Renal cortical epithelial cell (primary cell): ENCODE measurements at places on chromosomes 3 and 15. TPM values are rescaled to one million over a fixed set of nuclear protein-coding genes. Genes with fewer than 3 reads are reported as not detected.

GRCh38 chr3:29240248-29240647, 40.6 kb upstream of the RBMS3 start:
- peak; percentile 76 for DNase-seq

DNA sequence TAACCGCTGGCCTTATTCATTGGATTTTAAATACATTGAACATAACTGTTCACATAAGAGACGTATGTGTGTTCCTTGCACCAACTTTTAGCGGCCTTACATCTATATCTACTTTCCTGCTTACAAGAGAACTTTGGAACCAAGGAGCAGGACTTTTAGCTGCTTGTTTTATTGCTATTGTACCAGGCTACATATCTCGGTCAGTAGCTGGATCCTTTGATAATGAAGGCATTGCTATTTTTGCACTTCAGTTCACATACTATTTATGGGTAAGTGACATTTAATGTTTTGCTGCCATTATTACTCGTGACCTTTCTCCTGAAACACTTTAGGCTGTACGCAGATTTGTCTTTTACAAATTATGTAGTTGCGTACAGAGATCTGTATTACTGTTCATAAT, 47.1 kb downstream of the STT3B start:
- DNase-seq = no peak

GRCh38 chr15:32763295-32763694, 45.5 kb downstream of the GREM1 start:
- no peak for DNase-seq

DNA sequence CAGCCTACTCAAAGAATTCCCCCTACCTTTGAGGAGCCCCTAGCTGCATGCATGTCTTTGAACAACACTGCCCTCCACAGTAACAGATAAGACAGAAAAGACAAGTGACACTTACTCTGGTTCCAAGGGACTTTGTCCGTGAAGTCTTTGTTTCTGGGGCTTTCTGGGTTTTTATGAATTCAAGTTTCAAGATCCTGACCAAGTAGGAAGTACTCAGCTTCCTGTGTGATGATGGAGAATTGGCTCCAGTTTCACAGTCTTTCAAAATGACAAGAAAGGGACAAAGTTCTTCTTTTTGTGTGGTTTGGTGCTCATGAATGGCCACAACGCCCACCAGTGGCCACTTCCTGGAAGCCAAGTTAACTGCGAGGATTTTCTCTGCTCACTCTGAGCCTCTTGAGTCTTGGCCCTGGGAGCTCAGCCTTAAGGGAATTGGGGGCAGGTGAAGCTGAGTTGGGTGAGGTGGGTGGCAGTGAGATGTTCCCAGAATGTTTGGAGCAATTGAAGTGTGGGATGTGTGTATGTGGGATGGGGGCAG, at the start of gene CCR1:
Gene CCR1 (minus strand): TSS at position 147 of the 538 bp plus-strand sequence. CDS start 4,000 bp downstream, outside the sequence.
- peak; percentile 71 for DNase-seq

DNA sequence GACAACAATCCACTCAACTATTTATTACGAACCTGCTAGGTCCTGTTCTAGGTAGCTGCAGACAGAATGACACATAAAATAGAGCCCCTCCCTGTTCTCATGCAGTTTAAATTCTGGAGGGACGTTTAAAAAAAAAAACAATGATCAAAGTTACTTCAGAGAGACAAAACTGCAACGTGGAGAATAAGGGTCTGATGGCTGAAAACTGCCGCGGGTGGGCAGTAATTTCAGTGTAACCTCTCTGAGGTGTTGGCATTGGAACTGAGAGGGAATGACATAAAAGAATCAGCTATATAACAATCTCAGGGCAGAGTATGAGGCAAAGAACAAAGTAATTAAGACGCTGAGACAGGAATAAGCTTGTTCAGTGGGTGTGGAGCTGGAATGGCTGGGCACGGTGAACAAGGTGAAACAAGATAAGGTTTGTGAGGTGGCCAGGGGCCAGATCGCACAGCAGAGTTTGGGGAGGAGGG, 19.5 kb downstream of the TBL1XR1 start:
- no peak for DNase-seq

- no peak for DNase-seq
Observed at GRCh38 chr3:100400419-100400779, 490 bp downstream of the TOMM70 start.

GRCh38 chr3:159800434-159801155, 188.0 kb upstream of the IL12A start:
- no peak for DNase-seq

- no peak for DNase-seq
Observed at GRCh38 chr3:5165698-5166097, 21.8 kb upstream of the EDEM1 start.

DNA sequence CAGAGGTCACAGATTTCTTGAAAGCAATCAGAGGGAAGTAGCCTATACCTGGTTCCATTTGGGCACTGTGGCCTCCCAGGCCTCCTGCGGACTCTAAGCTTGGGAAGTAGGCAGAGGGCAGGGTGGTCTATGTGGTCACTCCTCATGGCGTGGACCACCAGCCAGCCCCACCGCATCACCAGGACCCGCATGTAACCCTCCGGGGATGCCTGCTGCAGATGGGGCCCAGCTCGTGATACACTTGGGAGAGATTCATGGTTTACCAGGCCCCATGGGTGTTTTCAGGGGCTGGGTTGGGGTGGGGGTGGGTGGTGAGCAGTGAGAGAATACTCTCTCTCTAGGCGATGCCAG, 123.7 kb downstream of the ASB7 start:
- DNase-seq = no peak

- DNase-seq = no peak
Observed at GRCh38 chr3:197417441-197417840, 119.0 kb upstream of the DLG1 start.

DNA sequence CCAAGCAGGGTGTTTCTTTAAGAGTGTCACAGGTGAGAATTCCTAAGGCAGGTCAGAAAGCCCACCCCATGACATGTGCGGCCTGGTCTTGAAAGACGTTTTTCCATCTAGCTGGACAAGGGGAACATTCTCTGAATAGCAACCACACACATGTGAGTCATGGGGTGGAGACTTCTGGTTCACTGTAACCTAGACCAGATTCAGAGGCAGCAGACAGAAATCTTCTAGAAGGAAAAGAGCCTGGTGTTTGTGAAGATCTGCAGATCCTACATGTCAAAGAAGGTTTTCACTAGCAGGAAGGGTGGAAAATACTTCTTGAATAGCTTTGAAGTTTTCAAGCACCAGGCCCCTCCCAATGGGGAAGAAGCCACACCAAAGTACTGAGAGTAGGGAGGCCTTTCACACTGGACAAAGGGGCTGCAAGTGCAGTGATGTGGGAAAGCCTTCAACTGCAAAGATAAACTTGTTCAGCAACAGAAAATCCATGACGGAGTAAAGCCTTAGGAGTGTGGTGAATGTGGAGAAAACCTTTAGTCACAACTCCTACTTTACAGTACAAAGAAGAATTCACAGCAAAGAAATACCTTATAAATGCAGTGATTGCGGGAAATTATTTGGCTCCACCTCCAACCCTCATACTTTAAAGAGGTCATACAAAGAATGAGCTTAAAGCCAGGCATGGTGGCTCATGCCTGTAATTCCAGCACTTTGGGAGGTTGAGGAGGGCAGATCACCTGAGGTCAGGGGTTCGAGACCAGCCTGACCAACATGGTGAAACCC, 17.6 kb downstream of the ADAM10 start:
- peak; percentile 94 for DNase-seq

DNA sequence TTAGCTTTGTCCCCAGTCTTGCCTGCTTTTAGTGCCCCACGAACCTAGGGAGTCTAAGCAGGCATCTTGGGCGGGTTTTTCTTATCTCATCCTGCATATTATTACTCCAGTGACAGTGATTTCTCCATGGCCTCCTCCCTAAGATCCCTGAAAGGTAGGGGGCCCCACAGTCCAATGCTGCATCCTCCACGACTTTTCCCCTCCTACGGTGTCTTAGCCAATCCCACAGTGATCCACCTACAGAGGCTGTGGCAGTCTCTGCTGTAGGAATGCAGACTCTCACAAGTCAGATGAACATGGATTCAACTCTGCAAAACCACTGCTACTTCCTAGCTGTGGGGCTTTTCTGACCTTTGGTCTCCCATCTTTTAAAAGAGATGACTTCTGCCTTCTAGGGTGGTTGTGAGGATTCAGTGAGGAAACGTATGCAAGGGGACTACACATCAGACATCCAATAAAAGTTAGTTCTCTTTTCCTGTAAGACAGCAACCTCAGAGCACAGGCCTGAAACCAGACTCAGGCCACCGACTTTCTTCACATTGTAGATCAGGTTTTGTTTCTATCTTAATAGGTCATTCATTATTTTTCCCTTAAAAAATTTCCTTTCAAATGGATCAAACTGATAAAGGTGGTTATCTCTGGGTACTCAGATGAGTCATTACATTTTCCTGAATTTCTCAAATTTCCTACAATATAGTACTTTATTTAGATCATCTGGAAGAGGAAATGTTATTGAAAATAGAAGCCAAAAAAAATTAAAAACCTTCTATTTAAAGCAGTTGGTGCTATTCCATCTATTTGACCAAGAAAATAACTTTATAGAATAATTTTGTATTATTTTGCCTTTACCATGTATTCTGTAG, 23.2 kb downstream of the ILDR1 start:
- DNase-seq = no peak

DNA sequence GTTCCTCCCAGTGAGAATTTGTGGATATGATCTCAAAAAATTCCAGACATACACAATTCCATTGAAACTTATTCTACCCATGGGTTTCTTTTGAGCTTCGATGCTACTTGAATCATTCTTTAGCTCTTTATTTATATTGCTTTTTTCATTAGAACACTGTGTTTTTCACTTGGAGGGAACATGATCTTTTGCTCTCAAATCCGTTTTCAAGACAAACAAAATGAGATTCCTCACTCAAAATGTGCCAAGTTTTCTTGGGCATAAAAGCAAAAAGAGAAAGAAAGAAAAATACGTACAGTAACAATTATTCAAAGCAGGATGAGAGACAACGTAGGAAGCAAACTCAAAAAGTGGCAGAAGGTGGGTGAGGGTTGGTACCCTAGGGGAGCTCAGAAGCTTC, 118.8 kb upstream of the PDZRN3 start:
- no peak for DNase-seq

DNA sequence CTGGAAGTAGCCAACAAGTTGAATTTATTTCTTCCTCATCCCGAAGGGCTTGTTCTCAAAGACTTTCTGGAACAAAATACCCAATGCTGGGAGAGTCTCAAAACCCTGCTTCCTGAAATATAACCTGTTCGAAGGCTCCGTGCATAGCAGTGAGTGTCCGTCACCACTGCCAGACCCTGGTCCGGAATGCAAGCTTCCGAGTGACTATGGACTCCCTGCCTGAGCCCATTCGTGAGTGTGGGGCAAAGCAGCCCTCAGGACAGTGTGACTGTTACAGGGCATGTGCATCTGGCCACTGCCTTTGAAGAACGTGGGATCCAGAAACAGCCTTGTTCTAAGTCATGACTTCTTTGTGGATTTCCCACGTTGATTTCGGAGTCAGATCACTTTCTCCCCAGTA, 214.5 kb upstream of the IGF1R start:
- no peak for DNase-seq

DNA sequence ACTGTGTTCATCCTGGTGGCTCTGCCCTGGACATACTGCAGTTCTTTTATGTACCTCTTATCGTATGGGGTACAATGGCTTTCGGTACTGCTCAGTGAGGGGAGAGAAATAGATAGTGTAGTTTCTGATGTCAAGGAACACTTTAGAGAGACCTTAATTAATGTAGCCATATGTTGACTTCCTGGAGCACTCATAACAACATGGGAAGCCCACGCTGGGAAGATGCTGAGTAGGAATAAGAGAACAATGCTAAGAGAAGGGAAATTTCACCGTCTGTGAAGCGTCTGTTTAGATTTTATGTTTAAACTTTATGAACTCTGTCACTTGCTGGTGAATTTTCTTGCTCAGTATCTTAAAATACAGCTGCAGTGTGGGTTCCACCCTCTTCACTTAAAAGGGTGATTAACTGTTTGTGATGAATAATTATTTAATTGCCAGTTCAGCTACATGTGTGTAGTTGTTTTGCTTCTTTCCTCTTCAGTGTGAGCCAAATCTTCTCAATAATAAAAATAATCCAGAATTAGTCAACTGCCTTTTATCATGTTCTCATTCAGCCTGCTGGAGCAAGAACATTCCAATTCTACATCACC, 373.1 kb upstream of the TPRG1 start:
- DNase-seq = no peak

DNA sequence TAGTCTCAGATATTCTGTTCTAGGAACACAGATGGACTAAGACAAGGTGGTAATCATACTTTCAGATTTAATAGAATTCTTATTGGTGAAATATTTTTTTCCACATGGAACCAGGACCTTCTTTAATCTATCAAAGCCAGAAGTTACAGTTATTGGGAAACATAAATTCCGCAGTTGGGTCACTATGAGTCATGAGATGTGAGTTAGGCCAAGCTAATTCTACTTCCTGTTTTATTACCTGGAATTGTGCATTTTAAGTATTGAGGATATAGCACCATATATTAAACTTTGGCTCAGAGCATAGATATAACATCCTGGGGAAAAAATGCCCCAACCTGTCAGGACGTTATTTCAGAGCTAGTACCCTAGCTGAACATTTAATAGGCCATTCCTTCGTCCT, 96.4 kb upstream of the P3H2 start:
- peak; percentile 72 for DNase-seq

DNA sequence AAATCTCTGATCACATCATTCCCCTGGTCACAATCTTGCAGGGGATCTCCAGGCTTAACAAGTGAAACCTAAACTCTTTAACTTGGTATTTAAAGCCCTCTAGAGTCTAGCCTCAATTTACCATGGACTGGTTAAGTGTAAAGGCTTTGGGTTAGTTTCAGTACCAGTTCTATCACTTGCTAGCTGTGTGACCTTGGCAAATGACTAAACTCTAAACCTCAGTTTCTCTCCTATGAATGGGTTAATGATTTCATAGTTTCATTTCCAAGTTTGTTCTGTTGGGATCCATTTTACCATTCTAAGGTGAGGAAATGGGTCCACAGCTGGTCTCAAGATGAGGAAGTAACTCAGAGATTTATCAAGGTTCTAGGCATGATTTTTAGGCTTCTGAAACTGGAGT, 38.8 kb upstream of the TIMP4 start:
- DNase-seq = no peak

DNA sequence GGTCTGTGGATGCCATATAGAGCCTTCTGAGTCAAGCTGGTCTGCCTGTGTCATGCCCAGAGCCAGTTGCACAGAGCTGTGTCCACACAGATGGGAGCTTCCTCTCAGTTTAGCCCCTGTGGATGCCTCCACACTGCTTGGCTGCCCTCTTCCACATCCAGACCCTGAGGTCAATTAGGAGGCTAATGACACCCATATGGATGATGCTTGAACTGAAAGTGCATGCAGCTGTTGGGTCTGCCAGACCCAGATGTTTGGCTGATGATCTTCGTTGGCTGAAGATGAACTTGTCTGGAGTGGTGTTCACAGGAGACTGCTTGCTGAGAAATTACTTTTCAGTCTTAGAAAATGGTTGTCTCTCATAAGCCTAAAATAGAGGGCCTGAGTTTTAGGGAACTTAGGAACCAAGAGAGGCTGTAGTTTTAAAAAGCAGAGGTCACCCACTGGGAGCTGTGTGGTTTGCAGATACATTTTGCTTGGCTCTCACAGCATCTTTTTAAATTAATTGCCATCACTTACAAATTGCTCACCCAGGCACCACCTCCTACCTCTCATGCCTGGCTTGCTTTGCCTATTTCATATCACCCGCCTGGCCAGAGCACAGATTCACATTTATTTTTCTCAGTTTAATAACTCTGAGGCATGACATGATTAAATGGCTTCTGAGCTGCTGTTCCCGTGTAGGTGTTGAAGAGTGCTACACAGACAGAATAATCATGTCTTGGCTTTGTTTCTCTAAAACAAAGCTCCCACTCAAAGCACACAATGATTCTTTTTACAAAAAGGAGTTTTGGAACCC, 176.1 kb downstream of the MINAR1 start:
- no peak for DNase-seq

The PSMD2 gene
- 423 and 840 TPM in 2 replicates for total RNA-seq

The KBTBD12 gene
- total RNA-seq = 1.2 and 2.2 TPM in 2 replicates

The CD86 gene
- total RNA-seq = not detected in 2 replicates

The CYP1A2 gene
- total RNA-seq = not detected in 2 replicates

The SKOR1 gene
- total RNA-seq = 0.10 TPM in 1 of 2 replicates, not detected in the other
